ENCODE measurements at places on chromosomes 4 and X.
A peak's percentile ranks its signal among the peaks of the same experiment; 100 is the strongest.

- DNase-seq, result no peak
These were observed 155.8 kb upstream of the IGFBP7 start for GRCh38 chr4:57265831-57266582.

DNA sequence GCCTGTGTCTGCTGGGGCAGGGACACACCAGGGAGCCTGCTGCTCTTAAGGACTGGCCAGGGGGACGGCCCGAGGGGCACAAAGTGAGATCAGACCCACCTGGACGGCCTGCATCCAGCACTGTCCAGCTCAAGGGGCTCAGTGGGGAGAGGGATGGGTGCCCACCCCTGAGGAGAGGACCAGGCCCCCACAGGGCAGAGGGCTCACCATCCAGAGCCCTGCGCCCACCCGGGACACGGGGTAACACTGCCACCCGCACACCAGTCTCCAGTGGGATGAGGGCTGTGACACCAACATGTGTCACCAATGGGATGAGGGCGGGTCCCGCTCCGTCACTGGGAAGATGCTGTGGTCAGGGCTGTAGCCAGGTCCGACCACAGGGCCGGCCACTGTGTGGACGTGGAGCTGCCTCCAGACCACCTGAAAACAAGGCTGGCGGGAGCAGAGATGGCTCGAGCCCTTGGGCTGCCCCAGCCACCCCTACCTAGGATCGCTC, 13.2 kb downstream of the DGKQ start:
- DNase-seq, result no peak

- DNase-seq, result no peak
These were observed 152.3 kb downstream of the CENPC start for GRCh38 chr4:67393007-67393406.

GRCh38 chr4:165191348-165191656, 16.1 kb upstream of the KLHL2 start:
- DNase-seq, result no peak

- no peak for DNase-seq
These were observed 20.2 kb upstream of the RBPJ start for GRCh38 chr4:26300314-26301307.

DNA sequence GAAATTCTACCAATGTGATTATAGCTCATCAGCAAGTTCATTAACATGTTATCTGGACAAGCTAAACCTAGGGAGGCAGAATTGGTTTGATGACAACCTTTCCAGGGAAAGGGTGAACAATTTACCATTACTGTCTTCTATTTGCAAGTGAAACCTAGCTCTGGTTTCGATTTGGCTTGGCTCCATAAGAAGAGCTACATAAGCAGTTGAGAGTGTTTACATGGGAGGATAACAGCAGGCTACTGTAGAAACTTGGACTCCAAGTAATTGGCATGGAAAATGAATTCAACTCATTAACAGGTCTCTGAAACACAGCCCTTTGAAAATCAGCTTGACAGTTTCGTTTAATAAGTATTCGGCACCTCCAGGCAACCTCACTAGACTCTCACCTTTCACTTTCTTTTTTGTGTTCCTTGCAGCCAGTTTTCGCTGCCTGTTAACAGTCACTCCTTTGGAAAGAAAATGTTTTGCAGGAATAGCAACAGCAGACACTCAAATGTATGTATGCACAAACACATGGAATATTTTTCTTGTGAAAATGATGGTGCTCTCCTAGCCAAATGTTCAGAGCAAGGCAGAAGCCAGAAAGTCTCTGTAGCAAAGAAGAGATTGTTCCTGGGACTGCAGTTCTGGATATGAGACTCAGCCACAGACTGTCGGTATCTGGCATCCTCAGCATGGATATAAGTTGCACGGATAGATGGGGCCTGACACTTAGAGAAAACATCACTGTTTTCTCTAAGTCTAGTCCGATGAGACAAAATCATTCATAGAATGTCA, 27.5 kb downstream of the POU3F4 start:
- no peak for DNase-seq

DNA sequence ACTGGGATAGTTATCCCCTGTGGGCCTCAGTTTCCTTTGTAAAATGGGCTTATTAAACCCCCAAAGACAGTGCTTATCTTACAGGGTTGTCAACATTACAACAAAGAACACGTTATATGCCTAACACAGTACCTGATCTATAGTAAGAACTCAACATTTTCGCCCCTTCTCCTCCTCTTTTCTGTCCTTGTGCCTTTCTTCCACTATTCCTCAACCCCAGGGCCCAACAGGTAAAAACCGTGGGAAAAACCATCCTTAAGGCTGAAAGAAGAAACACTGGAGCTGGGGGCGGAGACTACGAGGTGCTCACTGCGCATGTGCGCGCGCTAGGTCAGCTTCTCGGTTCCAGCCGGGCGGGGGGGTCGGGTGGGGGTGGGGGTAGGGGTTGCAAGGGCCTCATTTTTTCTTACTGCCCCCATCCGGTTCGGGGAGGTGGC, 426 bp upstream of the XIAP start:
- peak; percentile 70 for DNase-seq

- DNase-seq, result no peak
These were observed 870.2 kb downstream of the ADGRL3 start for GRCh38 chr4:62070291-62070852.

- no peak for DNase-seq
These were observed 56.1 kb downstream of the KLHL5 start for GRCh38 chr4:39118034-39118658.

DNA sequence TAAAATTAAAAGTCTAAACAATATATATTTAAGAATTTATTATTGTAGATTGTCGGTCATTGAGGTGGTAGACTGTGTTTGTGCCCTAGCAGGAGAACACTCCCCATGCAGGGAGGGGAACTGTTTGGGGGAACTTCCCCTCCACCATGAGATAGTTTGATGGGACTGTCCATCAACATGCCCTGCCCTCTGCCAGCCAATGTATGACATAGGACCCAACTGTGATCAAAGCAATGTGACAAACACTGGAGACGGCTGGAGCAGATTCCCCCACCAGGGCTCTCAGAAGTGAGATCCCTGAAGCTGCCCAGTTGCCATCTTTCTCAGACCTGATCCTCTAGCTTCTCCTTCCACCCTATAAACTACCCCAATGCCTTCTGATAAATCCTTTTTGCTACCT, 44.9 kb downstream of the SH3KBP1 start:
- DNase-seq, result no peak

GRCh38 chr4:23279377-23279986, 586.7 kb downstream of the GBA3 start:
- no peak for DNase-seq

- no peak for DNase-seq
These were observed 173.5 kb upstream of the C1QTNF7 start for GRCh38 chr4:15254236-15254880.

DNA sequence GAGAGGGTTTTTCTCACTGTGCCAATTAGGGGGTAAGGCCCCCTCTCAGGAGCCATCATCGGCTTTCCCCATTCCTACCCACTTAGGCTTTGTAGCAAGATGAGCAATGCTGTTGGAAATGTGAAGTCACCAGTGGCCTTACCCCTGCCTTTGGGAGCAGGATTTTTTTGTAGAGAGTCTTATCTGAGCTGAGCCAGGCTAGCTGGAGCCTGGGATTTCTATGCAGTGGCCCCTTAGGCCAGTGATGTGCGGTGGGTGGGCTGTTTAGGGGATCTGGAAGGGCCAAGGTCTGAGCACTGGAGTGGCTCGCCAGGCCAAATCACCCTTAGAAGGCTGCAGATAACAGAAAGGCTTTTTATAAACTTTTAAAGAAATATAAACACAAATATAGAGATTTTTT, 4.2 kb downstream of the CXorf65 start:
- DNase-seq, result no peak

- no peak for DNase-seq
These were observed 73.4 kb upstream of the STOX2 start for GRCh38 chr4:183831683-183832082.

- no peak for DNase-seq
These were observed 31.7 kb downstream of the RNF212 start for GRCh38 chr4:1081689-1082040.

- no peak for DNase-seq
These were observed 410.6 kb downstream of the IL1RAPL1 start for GRCh38 chrX:28997706-28998463.

- no peak for DNase-seq
These were observed 493.5 kb downstream of the IL15 start for GRCh38 chr4:142129931-142130330.

- peak; percentile 33 for DNase-seq
These were observed 1.8 kb downstream of the DKK2 start for GRCh38 chr4:107034091-107034995.

DNA sequence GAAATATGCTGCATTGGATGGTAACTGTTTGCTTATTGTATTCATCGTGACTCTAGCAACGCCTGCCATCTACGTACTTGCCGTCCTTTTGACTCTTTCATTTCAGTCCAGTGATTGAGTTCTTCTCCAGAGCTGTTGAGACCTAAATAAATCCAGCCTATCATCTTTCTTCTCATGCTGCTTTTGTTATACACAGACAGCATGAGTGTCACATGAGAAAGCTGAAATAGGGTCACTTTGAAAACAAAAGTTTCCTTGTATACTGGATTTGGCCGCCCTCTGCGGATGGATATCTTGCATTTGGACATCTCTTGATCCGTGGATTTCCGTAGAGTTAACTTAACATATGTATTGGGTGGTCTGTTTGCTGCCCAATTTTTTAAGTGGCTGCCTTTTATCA, 67.2 kb downstream of the TMPRSS11F start:
- DNase-seq, result peak; percentile 23

DNA sequence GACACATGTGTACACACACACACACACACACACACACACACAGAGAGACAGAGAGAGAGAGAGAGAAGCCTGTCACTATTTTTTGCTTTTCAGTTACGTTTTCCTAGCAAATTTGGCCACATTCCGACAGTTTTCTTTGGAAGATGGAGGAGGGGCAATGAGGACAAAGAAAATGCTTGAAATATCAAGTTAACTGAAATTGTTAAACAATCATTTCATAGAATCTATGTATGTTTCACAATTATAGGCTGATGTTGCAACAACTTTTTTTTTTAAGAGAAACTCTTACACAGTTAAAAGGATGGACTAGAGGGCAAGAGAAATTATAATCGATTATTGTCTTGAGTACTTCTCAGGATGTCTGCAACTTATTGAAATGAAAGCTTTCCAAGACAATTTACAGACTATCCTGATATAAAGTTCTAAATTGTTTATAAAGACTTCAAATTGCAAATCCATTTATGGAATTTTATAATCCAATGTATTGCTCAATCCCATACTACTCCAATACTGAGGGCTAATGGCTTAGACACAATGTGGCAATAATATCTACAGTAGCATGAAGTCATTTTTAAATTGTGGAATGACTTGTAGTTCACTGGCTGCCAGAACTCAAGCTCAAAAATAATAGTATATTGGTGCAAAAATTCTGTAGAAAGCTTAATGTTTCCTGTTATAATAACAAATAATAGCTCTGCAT, 647.0 kb upstream of the PCDH7 start:
- DNase-seq, result no peak

- no peak for DNase-seq
These were observed 3.9 kb upstream of the GLRB start for GRCh38 chr4:157072002-157072401.

DNA sequence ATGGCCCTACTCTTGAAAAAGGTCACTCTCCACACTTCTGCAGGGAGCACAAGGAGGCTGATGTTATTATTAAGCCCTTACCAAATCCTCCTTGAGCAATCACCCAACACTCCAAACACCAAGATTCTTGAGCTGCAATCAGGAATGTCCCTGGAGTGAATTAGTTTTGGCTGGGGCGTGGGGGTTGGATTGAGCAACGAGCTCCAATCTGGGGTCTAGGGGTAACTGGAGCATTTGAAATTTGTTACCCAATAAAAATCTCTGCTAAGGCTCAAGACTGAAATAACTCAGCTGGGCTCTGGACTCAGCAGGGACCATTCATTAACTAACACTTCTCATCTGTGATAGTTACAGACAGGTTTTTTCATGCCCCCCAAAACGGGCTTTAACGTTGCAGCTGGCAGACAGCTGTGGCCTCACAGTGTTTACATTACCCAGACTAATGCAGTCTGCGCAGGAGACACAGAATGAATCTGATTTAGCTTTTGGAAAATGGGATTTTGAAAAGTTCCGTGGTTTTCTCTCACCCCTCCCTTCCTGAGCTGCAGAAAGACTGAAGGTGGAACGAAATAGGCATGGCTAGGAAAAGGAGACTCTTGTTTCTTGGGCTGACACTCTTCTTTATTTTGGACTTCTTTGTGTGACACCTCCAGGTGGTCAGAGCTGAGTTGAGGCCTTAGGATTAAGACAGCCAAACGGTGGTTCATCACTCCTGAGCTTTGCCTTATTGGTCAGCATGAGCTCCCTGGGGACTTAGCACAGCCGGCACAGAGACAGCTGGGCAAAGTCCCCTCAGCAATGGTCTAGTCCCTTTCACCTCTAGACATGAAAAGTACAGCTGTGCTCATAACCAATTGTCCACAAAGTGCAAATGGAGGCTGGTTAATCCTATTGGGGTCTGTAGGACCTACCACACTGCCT, 26.6 kb downstream of the PLAC1 start:
- no peak for DNase-seq

- no peak for DNase-seq
These were observed 72.2 kb downstream of the COMMD8 start for GRCh38 chr4:47391256-47391655.

DNA sequence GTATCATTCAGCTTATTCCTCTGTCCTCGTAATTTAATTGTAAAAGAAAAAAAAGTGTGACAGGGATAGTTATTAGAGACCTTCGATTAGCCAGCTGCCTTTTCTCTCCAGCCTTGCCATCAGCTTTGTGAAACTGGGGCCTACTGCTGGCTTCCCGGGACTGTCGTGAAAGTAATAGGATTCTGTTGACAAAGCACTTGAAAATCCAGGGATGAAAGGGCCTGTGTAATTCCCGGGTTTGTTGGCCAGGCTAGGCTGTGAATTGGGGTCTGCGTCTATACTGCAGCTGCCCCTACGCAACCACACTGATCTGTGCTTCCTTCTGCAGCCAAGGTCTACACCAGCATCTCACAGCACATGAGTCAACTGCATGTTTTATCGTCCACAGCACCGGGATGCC, 120.4 kb upstream of the SCML1 start:
- no peak for DNase-seq

DNA sequence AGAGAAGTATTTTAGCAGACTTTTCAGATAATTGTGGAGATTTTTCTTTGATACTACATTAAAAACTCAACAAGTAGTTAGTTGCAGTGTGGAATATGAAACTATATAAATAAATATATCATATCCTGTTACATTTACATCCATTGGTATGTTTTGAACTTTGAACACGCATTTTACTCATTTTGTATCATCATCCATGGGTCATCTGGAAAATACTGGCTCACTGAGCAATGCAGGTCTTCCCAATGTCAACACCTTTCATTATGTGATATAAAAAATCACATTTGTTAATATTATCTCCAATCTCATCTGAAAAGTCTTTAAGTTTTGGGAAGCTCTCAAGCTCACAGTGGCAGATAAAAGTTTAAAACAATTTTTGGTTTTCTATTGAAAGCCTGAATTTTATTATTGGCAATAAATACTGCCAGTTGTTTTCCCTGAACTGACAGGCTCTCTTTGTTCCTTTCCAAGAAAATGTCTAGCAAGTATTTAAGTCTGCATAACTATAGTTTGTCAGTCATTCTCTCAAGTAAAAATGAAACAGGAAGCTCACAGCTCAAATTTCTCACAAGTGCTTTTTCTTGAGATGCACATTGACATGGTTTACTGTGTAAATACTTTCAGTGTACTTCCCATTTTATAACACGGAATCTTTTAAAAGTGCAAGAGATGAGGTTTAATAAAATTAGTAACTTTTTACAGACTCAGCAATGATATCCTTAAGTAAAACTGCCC, 183.5 kb upstream of the GPC4 start:
- DNase-seq, result no peak

GRCh38 chr4:169089004-169089403, 78.9 kb upstream of the CBR4 start:
- DNase-seq, result no peak
